Fibroblast of pulmonary artery (primary cell): ENCODE measurements at places on chromosomes 1 and 21.

DNA sequence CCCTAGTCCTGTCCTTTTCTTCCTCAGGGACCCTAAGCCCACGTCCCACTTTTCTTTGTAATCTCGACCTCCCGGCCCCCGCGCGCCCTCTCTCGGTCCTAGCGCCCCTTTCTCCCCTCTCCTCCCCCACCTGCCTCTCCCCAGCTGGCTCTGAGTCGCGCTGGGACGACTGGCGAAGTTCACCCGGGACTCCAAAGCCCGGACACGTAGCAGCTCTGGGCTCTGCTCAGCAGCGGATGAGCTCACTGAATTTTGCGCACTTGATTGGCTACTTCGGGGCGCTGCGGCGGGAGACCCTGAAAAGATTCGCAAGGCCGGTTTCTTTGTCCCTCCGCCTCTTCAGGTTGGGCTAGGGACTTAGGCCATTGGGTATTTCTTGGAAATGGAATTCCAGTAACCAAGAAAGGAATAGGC, 16.3 kb upstream of the ACKR1 start:
- DNase-seq, result peak; percentile 48

DNA sequence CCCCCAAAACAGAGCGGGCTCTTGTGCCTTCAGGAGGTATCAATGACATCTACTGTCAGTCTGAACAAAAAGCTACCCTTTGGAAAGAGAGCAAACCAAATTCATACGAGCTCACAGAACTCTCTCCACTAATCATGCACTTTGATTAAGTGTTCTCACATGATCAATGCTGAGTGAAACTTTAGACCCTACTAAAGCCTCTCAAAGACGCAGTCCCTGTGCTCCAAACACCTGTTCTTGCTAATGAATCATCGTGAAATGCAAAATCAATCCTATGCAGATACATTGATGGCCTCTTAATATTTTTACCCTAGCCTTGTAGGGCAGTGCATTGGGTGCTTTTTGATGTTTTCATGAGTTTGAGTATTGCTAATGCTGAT, 113.4 kb downstream of the ZBTB18 start:
- DNase-seq, result no peak

DNA sequence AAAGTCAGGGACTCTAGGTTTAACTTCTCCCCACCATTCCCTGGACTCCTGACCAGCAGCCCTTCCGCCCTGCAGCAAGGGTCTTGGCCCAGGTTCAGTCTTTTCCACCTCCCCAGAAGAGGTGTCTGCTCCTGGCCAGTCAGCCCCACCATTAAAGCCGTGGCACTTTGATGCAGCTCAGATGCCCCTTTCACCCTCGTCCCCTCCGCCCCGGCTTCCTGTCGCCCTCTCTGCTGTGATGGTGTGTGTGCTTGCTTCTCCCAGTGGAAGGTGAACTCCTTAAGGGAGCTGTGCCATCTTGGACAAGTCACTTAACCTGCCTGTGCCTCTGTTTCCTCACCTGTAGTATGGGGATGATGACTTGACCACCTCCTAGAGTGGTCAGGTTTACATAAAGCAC, 17.8 kb upstream of the TTC4 start:
- no peak for DNase-seq

GRCh38 chr1:226123591-226124471, 61.3 kb downstream of the H3-3A start:
- no peak for DNase-seq

GRCh38 chr21:15682977-15683376, 46.8 kb upstream of the USP25 start:
- DNase-seq, result peak; percentile 79

DNA sequence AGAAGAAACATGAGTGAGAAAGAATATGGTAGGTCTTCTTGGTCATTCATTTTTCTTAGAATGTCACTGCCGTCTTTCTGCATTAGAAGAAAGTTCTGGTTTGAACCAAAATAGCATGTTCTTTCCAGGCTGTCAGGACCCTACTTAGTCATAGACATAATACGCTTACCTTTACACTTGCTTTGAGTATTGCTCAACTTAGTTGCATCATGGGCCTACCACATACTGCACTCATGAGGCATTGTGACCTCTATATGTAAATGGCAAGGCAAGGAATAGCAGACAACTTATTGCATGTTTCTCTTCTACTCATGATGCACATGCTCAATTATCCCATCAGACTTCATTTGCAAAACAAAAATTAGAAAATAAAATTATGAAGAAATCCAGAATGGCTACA, 415.0 kb downstream of the HLX start:
- DNase-seq, result peak; percentile 22

GRCh38 chr1:112998592-112999235, 42.7 kb upstream of the SLC16A1 start:
- peak; percentile 97 for DNase-seq

DNA sequence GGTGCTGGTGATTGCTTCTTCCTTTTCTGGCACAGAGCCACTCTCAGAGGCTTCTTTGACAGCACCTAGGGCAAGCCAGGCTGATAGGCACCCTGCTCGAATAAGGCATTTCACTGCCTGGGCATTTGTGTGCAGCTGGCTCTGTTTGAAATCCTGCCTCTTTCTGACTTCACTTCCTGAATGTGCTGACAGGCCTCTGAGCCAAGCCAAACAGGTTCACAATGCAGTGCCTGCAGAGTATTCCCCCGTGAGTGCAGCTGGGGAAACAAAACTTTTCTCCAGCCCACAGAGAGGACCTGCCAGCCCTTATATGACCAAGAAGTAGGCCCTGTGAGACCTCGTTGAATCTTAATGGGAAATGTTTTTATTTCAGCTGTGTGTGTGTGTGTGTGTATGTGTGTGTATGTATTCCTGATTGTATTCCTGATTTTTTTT, 10.4 kb downstream of the JUN start:
- peak; percentile 91 for DNase-seq

DNA sequence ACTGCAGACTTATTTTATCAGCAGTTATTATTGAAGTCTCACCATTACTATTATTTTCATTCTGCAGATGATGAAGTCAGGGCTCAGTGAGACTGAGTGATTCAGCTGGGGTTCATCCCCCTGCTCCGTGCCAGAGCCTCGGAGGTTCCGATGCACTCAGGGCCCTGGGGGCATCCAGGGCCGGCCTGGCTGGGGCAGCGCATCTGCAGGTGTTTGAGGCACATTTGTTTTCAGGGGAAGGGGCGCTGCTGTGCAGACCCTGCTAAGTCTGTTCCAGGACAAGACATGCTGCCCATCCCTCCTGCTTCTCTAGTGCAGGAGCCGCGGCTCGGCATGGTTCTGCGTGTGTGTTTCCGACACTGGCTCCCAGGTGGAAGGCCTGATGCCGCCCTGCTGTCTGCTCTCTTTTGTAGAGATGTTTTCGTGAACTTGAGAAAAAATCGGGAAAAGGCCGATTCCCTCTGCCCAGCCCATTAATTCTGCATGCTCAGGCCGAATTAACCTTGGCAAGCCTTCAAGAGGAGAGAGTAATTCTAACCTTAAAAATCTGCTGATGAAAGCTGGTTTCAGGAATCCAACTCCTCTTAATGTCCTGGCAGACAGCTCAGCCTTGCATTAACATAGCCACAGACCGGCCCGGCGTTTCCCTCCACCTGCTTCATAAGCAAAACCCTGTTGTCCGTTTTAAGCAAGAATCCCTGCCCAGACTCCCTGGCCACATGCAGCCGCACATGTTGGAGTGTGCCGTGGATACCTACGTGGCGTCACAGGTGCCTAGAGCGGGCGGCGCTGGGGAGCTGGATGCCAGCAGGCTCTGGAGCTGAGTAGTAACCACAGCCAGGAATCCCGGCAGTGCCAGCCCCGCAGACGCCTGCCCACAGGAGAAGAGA, 316.0 kb upstream of the VAMP3 start:
- DNase-seq, result no peak

DNA sequence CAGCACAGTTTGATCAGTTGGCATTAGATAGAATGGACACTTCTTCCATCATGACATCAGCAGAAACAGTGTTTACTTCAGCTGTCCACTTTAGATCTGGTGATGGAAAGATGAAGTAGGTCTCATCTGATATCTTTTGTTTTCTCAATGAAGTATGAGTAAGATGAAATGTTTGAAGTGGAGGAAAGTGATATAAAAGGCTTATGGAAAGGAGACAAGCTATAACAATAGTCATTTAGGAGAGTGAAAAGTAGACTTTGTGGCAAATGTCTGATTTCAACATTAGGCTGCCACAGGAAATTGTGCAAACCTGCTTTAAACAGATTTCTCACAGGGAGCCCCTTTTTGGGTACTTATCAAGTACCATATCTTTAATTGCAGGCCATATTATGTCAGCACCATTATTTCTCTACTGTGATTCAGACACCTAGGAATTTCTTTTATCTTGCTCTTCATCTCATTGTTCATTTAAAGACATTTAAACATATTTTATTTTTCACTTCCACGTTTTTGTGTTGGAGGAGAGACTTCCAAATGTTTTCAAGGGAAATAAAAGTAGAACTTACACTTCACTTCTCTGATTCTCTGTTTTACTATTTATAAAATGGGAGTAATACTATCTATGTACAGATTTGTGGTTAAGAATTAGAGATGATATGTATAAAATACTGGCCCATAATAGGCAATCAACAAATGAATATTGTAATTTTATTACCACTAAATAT, 18.1 kb downstream of the PDC start:
- peak; percentile 83 for DNase-seq

- DNase-seq, result peak; percentile 49
Observed at GRCh38 chr1:15429701-15430149, 8.5 kb upstream of the CTRC start.

GRCh38 chr1:116231752-116232151, 120.6 kb downstream of the MAB21L3 start:
- DNase-seq, result no peak

DNA sequence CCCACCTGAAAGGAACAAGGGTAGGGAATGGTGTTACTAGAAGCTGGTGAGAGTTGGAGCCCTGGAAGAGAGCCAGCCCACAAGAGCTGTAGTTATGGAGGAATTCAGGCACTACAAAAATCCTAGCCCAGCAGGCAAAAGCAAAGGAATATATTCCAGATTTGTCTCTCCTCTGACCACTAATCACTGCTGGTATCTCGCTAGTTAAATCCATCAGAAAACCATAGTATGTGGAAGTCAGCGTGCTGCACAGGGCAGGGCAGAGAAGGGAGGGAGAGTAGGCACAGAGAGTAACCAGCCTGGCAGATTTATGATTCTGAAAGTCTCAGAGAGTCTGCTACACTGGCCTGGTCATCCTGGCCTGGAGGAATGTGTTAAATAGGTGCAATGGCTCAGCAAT, 88.6 kb downstream of the SELENOF start:
- peak; percentile 25 for DNase-seq

DNA sequence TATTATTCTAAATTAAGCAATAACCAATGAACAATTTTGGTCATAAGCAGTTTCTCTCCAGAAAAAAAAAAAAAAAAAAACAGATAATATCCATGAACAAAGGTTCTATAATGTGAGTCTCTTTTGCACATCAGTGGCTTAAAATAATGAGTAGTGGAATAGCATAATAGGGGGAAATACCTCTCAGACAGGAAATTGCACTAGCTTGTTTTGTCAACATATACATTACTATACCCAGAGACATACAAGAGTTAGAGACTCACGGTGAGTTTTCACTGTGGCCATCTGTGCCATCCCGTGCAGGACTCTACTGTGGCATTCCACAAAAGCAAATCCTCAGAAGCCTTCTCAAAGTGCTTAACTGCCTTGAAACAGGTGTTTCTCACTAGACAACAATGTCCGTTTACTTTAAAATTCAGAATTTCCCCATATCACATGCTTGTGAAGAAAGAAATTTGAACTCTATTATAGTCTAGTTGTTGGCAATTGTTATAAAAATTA, 697.9 kb downstream of the USP25 start:
- no peak for DNase-seq

- DNase-seq, result no peak
Observed at GRCh38 chr1:59282951-59283350, 13.9 kb upstream of the FGGY start.

GRCh38 chr21:16034446-16035190, 304.8 kb downstream of the USP25 start:
- DNase-seq, result no peak

GRCh38 chr1:107941123-107941522, 23.9 kb downstream of the VAV3 start:
- DNase-seq, result peak; percentile 46

- peak; percentile 66 for DNase-seq
Observed at GRCh38 chr1:248872752-248873408, 14.0 kb upstream of the ZNF692 start.

- peak; percentile 38 for DNase-seq
Observed at GRCh38 chr1:191579019-191579418, 579.2 kb upstream of the RGS18 start.

DNA sequence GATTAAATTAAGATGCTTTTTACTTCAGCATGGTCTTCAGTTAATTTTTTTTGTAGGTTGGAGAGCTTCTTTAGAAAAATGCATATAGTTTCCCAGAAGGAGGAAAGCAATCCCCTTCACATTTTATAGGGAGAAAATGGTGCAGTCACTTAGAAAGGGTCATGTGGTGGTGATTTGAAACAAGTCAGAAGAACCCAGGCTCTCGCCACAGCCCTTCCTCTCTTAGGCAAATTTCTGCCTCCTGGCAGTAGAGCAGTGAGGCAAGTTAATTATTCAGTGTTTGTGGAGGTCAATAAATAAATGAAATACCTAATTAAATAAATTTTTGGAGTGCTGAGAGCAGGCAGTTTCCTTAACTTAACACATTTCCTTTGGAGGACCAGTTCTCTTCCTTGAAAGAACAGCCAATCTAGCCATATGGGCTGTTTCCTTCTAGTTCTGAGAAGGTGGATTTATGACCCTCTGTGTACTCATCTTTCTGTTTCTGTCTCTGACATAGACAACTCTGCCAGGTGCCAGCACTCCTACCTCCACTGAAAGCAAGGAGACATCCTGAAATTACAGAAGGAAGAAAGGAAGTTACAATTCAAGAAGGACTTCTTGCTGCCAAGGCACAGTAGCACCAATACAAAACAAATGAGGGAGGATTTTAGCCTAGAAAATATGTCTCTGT, 19.0 kb upstream of the POGZ start:
- no peak for DNase-seq

- no peak for DNase-seq
Observed at GRCh38 chr1:190752131-190752530, 274.5 kb upstream of the BRINP3 start.

DNA sequence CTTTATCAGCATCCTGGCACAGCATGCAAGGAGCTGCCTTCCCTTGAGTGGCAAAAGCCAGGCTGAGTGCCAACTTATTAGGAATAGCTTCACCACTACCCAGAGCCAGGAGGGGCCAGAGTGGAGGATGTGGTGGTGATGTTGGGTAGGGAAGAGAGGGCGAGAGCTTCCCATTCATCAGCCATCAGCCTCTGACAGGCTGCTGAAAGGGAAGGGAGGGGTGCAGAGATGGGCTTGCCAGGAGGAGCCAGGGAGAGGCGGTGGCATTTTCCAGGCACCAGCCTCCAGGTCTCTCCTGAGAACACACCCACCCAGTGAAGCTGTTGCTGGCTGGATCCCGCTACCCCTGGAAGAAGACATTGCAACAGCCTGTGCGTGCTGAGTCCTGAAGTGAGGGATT, 168.5 kb downstream of the ACTL8 start:
- DNase-seq, result no peak
